ENCODE measurements at places on chromosomes 7 and 10.

GRCh38 chr7:150753826-150754603, 16.8 kb downstream of the GIMAP5 start:
- no peak for ATAC-seq

DNA sequence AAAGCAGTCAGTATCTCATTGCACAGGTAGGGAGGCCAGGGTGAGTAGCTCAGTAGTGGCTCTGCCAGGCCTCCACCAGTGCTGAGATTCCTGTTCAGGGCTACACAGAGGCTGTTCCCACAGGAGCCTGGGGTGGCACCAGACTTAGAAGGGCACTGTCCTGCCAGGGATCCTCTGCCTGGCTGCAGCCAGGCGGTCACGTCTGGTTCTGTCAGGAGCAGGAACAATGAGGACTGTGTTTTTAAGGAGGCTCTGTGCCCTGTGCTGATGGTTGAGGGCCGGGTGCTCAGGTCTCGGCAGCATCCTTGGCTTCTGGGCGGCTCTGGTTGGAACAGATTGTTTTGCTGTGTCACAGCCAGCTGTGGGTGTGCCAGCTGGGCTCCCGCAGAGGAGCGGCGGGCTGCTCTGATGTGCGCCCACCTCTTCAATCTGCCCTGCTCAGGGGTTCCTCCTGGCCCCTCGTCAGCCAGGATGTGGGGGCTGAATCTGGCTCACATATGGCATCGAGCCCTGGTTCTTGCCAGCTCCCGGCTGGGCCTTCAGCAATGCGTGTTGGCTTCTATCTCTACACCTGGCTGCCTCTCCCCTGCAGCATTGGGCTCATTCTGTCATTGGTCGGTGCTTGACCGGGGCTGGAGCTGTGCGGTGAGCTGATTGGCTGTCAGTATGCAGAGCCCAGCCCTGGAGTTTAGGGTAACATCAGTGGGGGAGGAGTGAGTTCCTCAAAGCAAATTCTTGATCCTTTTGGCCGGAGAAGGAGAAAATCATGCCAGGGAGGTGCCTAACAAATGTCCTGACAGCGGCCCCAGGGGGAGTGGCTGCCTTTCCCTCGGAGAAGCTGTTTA, 41.2 kb downstream of the TACR2 start:
- ATAC-seq = peak; percentile 91

GRCh38 chr10:91287912-91288311, 67.4 kb downstream of the PCGF5 start:
- ATAC-seq = no peak

DNA sequence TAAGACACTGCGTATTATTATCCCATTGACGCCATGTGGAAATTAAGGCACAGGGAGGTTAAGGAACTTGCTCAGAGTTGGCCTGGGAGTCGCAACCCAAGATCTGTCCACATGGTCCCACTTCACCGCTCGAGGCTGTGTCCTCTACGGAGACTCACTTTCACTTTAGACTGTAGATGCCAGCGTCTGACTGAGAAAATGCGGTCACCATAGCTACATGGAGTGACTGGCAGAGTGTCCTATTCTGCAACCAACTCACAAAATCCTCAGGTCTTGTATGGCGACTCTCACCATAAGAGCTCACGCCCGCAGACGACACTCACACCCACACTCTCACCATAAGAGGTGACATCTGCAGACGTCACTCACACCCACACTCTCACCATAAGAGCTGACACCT, 257.9 kb downstream of the PTPRN2 start:
- no peak for ATAC-seq

DNA sequence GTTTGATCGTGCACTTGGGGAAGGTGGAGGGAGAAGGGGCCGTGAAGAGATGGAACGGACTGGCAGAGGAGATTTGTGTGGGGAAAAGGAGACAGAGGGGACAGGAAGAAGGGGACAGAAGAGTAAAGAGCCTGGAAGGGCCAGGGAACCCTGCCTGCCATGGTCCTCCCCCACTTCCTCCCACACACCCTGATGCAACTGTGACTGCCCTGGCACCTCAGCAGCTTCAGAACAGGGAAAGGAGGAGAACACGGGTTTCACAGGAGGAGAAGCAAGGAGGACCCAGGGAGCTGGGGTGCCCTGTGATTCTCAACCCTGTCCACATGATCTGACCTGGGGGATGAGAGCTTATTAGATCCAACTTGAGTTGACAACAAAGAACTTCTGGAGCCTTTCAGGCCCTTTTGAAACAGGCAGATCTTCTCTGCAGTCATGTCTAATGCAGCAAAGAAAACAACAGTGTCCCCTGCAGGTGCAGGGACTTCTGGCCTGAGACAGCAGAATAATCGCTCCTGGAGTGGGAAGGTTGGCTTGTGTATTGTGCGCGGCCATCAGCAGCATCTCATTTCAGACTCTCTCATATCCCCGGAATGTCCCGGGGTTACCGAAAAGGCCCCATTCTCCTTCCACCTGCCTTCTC, 421.6 kb downstream of the PAXIP1 start:
- ATAC-seq = no peak

DNA sequence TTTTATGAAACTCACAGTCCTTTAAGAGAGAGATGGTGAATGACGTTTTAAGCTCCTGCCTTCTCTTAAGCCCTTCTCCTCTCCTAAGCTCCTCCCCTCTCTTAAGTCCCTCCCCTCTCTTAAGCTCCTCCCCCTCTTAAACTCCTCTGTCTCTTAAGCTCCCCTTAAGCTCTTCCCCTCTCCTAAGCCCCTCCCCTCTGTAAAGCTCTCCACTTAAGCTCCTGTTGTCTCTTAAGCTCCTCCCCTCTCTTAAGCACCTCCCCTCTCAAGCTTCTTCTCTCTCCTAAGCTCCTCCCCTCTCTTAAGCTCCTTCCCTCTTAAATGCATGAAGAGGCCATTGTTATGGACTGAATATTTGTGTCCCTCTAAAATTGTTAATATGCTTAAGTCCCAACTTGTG, 1180.6 kb upstream of the AUTS2 start:
- ATAC-seq = no peak

- peak; percentile 78 for ATAC-seq
Measured at GRCh38 chr7:16484453-16485158, 19.1 kb upstream of the SOSTDC1 start.

GRCh38 chr10:76309741-76310587, 878.5 kb downstream of the LRMDA start:
- ATAC-seq = no peak

All from esophagus mucosa (tissue), 1 donor.